H1 (cell line): ENCODE measurements at places on chromosomes 2 and 18. TPM values are rescaled to one million over a fixed set of nuclear protein-coding genes. Genes with fewer than 3 reads are reported as not detected.

FNDC4 gene
- 13.4 and 14.7 TPM in 2 replicates for total RNA-seq

CNDP1 gene
- total RNA-seq, result not detected in 2 replicates

TBR1 gene
- not detected in 2 replicates for total RNA-seq

POTEJ gene
- total RNA-seq, result not detected in 2 replicates

ELOA2 gene
- not detected in 2 replicates for total RNA-seq

ZNF532 gene
- total RNA-seq, result 240 and 241 TPM in 2 replicates

DNA sequence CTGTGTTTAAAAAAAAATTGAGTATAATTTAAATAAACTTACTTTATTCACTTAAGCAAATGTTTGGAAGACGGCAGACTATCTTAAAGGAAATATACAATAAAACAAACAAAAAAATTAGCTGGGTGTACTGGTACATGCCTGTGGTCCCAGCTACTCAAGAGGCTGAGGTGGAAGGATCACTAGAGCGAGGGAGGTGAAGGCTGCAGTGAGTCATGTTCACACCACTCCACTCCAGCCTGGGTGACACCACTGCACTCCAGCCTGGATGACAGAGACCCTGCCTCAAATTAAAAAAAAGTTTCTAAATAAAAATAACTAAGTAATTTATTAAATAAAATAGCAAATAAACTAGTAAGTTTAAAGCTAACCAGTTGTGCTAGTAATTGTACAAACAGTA lies 7.5 kb downstream of the PUM2 start:
- DNase-seq, result no peak

DNA sequence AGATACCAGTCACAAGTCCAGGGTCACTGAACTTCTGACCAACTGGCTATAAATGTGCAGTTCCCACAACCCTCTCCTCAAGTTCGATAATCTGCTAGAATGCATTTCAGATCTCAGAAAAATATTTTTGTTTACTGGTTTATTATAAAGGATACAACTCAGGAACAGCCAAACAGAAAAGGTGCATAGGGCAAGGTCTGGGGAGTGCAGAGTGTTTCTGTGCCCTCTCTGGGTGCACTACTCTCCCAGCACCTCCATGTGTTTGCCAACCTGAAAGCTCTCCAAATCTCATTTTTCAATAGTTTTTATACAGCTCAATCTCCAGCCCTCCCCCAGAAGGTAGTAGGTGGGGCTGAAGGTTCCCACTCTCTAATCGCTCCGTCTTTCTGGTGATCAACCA lies 85.2 kb downstream of the SKA1 start:
- no peak for DNase-seq

GRCh38 chr2:129737660-129738527 lies 241.6 kb upstream of the RAB6C start:
- no peak for DNase-seq

- DNase-seq, result no peak
These were observed 30.4 kb upstream of the BBS5 start for GRCh38 chr2:169448865-169449264.

GRCh38 chr2:86214503-86214832 lies 15.2 kb downstream of the MRPL35 start:
- DNase-seq, result no peak

GRCh38 chr2:159968279-159968900 lies 94.0 kb downstream of the PLA2R1 start:
- no peak for DNase-seq

- no peak for DNase-seq
These were observed 49.7 kb upstream of the MAPRE2 start for GRCh38 chr18:34991561-34991960.

- DNase-seq, result no peak
These were observed 120.0 kb upstream of the FSIP2 start for GRCh38 chr2:185618625-185619024.

GRCh38 chr2:38933653-38934052 lies 44.0 kb downstream of the ARHGEF33 start:
- DNase-seq, result no peak

GRCh38 chr2:43239981-43240765 lies 13.8 kb upstream of the ZFP36L2 start:
- DNase-seq, result no peak

DNA sequence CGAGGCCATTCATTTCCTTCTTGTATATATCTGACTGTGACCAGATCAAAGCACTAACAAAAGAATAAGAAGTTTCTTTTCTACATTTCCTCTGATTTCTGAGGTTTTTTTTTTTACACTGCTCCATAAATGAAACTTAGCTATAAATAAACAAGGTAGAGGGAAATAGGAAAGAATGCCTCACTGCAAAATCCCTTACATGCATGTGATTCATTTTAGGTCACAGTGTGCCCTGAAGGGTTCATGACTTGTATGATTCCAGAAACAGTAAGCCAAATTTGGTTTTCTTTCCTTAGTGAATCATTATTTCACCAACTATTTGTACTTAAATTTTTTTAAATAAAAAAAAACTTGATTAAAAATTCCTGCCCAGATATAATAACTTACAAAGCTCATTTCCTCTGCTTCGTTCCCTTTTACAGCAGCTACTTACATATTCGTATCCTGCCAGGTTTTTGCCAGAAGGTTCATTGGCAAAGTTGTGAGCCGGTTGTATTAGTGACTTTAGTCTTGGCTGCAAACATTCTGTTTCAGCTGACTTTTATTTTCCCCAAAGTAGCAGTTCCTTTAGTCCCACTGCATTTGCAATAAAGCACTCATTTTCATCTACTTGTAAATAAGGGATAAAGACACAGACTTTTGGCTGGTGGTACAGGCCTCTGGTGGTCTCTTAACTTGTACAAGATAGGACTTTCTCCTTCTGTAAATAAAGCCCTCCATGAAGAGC lies 58.6 kb downstream of the LRP2 start:
- no peak for DNase-seq

DNA sequence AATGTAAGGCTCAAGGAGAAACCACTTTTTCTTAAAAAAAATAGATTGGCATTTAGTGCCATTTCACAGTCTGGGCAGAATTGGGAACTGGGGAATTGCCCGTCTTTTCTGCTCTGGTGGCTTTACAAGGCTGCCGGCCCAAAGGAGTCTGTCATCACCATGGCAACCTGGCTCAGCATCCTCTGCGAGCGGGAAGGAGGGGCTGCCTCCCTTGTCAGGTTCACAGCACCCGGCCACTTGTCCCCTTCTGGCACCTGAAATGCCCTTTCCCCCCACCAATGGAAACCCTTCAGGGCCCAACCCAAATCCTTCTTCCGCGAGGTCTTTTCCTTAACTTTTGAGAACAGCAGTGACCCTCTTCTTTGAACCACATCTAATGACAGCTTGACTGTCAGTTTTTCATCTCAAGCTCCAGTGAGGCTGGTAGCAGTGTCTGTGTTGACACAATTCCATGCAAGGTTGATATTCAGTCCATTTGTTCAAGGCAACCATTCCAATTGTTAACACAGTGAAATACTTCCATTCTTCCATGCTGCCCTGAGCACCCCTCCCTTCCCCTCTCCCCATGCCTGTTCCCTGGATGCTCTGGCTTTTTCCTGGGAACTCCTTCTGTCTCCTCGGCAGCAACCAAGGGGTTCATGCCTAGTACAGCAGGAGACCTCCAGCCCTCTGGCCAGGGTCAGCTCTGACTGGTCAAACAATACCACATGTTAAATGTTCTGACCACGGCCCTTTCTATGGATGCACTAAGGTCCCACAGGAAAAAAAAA lies 79.6 kb downstream of the DNER start:
- no peak for DNase-seq
